Suprapubic skin (tissue), 4 donors: ENCODE measurements at places on chromosomes 11 and 22.

DNA sequence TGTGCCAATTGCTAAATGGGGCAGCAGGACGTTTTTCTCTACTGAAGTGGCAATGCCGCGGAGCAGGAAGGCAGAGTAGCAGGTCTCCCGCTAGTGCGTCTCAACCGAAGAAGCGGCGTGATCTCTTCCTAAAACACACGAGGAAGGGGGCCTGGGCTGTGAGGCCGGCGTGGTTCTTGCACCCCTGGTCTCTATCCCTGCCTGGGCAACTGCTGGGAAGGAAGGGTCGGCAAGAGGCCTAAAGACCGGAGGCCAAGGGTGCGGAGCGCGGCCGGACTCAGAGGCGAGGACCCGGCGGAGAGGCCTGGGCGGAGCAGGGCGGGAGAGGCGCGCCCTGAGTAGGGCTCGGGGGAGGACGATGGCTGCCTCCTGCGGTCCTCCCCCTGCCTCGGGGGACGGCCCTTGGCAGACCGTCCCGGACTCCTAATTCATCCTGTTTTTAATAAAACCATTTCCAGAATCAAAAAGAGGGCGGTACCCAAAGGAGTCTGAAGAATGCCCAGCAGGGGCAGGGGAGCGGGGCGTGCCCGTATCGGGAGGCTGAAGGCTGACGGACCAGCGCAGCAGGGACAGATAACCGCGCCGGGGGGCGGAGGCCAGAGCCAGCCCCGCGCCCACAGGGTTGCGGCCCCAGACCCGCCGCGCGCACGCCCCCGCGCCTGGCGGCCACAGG lies 572 bp upstream of the APLP2 start:
- DNase-seq: peak; percentile 89

- DNase-seq: peak; percentile 73
These were observed 20.6 kb downstream of the POLR3H start for GRCh38 chr22:41523464-41524221.

DNA sequence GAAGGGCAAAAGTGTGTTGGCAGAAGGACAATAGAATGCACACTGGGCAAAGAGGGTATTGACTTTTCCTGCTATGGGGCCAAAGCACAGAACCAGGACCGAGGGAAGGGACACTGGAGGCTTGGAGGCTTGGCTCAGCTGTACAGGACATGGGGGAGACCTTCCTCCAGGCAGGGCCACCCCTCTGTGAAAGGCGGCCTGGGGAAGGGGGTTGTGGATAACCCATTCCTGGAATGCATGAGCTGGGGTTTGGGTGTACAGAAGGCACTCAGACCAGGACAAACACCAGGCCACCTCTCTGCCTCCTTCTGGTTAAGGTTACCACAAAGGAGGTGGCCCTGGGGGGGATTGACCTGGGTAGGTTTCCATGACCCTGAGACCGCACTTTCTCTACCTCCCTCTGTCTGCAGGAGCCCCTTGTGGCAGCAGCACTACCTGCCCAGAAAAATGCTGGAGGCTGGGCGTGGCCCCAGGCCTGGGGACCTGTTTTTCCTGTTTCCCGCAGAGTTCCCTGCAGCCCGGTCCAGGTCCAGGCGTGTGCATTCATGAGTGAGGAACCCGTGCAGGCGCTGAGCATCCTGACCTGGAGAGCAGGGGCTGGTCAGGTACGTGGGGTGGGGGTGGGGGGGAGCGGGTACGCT lies 9.6 kb downstream of the P2RY2 start:
- peak; percentile 81 for DNase-seq

DNA sequence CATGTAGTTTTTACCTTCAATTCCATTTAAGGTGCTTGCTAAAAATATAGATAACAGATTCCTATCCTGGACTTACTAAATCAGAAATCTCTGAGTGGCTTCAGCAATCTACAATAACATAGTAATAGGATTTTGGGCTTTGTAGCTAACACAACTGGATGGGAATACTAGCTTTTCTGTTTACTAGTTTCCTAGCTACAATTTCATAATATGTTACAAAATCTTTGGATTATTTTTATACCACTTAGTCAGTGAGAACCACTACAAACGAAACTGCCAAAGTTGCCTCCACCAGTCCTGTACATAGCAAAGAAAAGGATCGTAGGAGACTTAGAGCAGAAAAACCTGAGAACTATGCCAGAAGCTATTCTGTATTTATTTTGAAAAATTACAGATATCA lies 87.7 kb upstream of the ANO3 start:
- DNase-seq: no peak

- DNase-seq: no peak
These were observed 200.7 kb upstream of the NCAM1 start for GRCh38 chr11:112760396-112761059.

GRCh38 chr11:59145534-59145933 lies 2.9 kb downstream of the FAM111A start:
- DNase-seq: no peak

DNA sequence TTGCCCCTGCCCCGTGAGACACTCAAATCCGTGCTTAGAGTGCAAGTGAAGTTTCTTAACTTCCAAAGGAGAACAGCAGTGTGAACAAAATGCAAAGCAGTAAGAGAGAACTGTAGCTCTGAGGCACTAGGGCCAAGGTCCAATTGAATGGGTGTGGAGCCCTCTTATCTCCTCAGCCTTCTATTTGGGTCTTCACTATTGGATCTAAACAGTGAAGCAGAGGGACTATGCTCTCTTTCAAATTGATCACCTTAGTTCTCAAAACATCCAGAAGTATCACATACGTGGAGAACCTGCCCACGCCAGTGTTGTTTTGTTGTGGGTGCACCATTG lies 49.6 kb downstream of the C22orf31 start:
- DNase-seq: no peak

- DNase-seq: no peak
These were observed 2.7 kb downstream of the SIK3 start for GRCh38 chr11:117095284-117096161.

DNA sequence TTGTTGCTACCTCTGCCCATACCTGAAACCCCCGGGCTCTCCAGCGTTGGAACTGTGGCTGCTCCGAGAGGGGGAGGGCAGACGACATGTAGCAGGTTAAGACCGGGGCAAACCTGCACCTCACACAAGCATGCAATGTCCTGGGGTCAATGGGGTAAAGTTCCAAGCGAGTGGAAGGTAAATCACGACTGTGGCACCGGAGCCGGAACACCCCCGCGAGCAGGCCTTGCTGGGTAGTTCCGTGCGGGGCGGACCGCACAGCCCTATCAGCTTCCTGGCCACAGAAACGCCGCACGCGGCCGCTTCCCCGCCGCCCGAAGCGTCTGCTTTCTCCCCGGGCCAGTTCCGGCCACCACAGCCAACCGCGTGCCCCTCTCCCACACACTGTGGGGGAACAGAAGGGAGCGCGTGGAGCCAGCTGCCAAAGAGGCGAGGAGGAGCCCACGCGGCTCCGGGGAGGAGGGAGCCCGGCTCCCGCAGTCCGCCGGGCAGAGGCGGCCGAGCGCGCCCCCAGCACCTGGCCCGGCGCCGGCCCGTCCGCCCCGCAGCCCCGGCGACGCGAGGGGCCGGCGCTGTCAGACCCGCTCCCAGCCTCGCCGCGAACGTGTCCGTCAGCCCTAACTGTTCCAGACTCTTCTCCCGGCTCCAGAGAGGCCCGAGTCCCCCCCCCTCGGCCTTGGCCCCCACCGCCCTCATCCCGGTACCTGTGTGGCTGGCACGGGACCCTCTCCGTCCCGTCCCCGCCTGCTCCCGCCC lies 1.6 kb downstream of the SPTBN2 start:
- no peak for DNase-seq

DNA sequence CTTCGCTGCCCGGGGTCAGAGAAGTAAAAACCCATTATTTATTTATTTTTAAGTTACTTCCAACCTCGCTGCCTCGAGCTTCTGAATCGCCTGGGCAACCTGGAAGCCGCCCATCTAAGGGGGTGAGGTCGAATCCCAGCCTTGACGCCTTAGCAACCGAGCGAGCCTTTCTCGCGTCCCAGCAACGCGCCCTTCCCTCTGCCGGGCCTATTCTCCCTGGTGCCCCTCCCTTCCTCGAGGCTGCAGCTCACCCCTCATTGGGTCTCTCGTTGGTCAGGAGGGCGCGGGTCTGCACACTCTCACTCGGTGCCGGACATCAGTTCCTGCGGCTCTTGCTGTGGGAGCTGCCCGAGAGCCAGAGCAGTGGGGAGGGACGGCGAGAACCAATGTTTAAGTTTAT lies at the start of gene CCDC81:
TSS of gene CCDC81 (plus strand) at position 302 of the 400 bp plus-strand sequence. CDS start 277 bp downstream, outside the sequence.
- no peak for DNase-seq

GRCh38 chr22:29663180-29663821 lies 56.5 kb upstream of the CABP7 start:
- DNase-seq: no peak

- no peak for DNase-seq
These were observed 21.0 kb upstream of the PRAME start for GRCh38 chr22:22579869-22580604.

GRCh38 chr22:46613606-46614021 lies 6.6 kb upstream of the GRAMD4 start:
- no peak for DNase-seq

DNA sequence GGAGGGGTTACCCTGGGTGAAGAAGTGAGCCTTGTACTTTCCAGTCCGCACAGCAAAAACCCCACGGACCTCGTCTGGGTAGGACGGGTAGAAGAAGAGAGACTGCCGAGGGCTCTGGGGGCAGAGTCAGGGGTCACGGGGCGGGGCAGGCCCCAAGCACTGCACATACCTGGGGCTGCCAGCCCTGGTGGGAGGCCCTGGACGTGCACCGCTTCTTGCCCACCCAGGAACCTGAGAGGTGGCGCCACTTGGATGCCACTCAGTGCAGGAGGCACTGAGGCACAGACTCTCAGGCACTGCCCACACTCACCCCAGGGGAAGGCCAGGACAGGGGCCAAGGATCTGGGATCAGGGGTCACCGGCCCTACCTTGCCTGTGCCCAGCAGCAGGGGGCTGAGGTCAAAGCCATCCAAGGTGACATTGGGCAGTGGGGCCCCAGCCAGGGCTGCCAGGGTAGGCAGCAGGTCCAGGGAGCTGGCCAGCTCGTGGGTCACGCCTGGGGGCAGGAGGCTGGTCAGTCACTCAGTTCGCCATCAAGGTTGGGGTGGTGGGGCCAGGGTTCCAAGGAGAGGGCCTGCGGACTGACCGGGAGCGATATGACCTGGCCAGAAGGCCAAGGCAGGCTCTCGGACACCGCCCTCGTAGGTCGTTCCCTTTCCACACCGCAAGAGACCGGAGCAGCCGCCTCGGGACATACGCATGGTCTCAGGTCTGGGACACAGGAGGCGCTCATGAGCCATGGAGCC lies 2.2 kb downstream of the ARSA start:
- DNase-seq: peak; percentile 79

- DNase-seq: no peak
These were observed 288.0 kb downstream of the SBF2 start for GRCh38 chr11:10005955-10006525.

DNA sequence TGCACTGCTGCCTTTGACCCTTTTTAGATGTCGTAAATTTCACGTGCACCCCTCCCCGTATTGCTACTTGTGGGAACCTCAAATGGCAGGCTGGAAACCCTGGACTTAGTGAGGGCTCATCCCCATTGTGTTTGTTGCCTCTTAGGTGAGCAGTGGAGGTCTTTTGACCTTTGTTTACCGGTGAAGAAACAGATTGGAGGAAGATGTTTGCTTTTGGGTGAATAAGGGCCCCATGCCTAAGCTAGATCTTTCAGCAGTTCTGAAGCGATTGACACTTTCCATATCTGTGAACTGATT lies 782 bp downstream of the SMARCB1 start:
- no peak for DNase-seq

DNA sequence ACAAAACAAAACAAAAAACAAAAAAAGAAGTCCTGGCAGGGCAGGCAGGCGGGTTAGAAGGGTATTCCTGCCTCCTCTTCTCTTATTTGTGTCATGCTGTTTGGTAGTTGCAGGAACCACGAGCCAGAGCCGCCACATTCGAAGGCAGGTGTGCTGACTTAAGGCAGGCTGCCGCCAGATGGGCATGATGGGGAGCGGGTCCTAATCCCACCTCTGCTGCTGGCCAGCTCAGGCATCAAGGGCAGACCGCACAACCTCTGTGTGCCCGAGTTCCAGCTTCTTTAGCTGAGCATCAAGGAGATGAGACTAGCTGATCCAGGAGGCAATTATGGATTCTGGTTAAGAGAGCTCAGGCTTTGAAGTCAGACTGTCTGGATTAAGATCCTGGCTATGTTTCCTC lies 12.1 kb downstream of the OAF start:
- DNase-seq: no peak

DNA sequence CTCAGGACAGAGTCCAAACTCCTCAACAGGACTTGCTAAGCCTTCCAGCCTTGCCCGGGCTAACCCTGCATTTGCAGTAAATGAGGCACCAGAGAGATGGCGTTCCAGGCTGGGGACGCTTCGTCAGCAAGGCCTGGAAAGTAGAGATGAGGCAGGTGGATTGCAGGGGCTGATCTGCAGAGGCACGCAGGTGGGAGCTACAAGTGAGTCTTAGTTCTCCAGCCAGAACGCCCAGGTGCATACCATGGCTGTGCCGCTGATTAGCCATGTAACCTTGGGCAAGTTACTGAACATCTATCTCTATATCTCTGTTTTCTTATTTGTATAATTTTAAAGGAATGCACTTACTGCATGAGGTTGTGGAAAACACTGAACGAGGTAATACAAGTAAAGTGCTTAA lies 52.7 kb upstream of the BARX2 start:
- DNase-seq: no peak

GRCh38 chr11:29256580-29256979 lies 760.2 kb downstream of the KCNA4 start:
- DNase-seq: no peak

GRCh38 chr11:109203176-109203575 lies 218.8 kb upstream of the C11orf87 start:
- no peak for DNase-seq

- peak; percentile 80 for DNase-seq
These were observed 88.6 kb downstream of the SNX19 start for GRCh38 chr11:130827451-130828377.

DNA sequence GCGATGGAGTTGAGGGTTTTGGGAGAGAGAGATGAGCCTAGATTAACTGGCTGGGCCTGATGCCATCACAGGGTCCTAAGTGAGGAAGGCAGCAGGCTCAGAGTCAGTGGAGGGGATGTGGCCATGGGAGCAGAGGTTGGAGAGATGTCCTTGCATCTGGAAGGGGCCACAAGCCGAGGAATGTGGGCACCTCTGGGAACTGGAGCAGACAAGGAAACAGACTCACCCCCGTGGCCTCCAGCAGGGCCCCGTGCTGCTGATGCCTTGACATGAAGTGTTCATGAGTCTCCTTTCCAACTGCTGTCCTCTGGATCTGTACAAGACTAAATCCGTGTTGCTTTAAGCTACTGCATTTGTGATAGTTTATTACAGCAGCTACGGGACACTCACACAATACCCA lies 49.2 kb downstream of the SHISAL1 start:
- peak; percentile 47 for DNase-seq

- no peak for DNase-seq
These were observed 64.0 kb downstream of the CCDC81 start for GRCh38 chr11:86438685-86439084.

DNA sequence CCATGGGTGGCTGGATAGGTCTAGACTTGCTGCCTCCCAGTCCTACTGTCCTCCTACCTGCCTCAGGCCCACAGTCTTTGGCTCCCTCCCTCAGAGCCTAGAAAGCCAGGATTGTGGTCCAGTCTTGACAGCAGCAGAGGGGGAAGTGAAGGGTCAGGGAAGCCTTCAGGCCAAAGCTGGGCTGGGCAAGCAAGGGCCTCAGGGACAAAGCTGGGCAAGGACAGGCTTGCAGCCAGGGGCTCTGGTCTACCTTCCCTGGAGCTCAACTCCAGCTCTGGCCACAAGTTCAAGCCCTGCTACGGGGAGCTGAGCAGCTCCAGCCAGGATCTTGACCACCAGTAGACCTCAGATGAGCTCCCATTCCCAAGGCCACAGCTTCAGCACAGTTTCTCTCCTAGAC lies 14.9 kb downstream of the LMO1 start:
- peak; percentile 42 for DNase-seq
